ENCODE measurements at places on chromosomes 16 and 17.

DNA sequence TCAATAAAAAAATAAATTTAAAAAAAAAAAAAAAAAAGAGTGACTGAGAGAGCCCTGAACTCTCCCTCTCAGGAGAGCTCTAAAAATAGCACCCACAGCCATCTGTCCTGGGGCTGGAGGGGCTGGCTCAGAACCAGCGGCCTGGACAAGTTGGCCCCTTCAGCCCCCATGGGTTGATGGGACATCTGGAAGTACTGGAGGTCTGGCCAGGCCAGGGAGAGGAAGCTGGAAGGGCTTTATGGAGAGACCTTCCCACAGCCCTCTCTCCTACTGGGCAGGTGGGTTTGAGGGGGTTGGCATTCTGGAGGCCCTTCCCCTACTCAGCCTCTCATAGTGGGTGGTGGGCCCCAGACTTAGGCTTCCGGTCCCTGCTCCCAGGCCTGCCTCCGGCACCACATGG lies 93.7 kb upstream of the TMEM97 start:
- DNase-seq = no peak

DNA sequence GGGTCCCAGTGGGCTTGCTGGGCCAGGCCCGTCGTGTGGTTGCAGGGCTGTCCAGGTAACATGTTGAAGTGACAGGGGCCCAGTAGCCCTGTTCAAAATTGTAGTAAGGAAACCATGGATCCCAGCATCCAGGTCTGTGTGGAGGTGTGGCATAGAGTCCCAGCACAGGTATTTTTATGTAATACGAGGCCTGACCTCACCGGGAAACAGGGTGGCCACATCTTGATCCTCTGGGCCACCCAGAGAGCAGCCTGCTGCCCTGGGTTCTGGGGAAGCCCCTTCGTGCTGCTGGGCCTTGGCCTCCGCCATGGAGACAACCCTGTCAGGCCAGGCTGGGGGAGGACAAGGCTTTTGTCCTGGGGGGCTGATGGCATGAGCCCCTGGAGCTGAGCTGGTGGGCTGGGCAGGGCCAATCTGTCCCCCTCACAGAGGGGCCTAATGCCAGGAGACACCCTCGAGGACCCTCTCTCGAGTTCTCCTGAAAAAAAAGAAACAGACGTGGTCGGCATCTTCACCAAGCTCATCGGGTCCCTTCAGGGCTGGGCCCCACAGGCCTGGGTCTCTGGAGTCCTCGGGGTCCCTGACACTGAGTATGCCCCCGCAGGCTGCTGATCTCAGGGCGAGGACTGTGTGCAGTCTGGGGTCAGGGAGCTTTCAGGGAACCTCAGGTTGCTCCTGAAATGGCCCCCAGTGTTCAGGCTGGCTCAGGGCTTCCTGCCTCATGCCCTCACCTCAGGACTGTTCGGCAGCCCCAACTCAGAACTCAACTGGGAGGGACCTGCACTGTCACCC lies 47.8 kb downstream of the TNFRSF13B start:
- DNase-seq = peak; percentile 48

GRCh38 chr17:59783221-59784047 lies 76.0 kb downstream of the VMP1 start:
- DNase-seq = no peak

- DNase-seq = no peak
Measured at GRCh38 chr17:3502466-3502865, 26.7 kb downstream of the ASPA start.

- peak; percentile 65 for DNase-seq
Measured at GRCh38 chr16:2500430-2500917, 13.3 kb upstream of the ATP6V0C start.

GRCh38 chr16:10737068-10737625 lies 6.5 kb upstream of the NUBP1 start:
- no peak for DNase-seq

GRCh38 chr17:78953356-78954350 lies 26.1 kb downstream of the LGALS3BP start:
- DNase-seq = no peak
